H9 (cell line): ENCODE measurements at places on chromosomes 4 and X. TPM values are rescaled to one million over a fixed set of nuclear protein-coding genes. Genes with fewer than 3 reads are reported as not detected.

TMEM35A gene
- total RNA-seq: 3.2 and 4.3 TPM in 2 replicates

OTC gene
- total RNA-seq: not detected in 2 replicates

USP27X gene
- total RNA-seq: 5.7 and 6.3 TPM in 2 replicates

DNA sequence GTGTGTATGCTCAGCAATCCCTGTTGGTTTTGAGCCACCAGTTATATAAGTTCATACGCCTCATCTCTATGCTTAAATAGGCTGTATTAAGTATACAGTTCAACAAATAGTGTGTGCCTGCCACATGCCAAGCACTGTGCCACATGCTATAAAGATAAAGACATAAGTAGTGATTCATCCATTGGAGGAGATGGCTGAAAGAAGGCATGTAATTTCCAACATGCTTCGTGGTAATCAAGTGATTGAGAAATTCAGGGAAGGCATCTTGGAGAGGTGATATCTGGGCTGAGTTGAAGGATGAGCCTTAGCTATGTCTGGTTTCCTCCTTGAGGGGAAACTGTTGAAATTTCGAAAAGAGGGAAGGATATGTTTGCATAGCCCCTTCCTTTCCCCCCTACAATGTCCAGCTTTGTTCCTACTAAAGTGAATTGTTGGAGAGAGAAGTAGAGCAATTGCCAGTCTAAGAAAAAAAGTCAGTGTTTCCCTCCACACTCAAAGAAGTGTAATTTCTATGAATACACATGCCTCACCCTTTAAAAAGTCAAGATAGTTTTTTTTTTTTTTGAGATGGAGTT, 96.5 kb downstream of the ARHGAP10 start:
- H3K4me3 ChIP-seq: no peak overlapping the region
- H3K27me3 ChIP-seq: no peaks in the 10 kb centered on the region
- H3K4me1 ChIP-seq: no peaks in the 10 kb centered on the region

DNA sequence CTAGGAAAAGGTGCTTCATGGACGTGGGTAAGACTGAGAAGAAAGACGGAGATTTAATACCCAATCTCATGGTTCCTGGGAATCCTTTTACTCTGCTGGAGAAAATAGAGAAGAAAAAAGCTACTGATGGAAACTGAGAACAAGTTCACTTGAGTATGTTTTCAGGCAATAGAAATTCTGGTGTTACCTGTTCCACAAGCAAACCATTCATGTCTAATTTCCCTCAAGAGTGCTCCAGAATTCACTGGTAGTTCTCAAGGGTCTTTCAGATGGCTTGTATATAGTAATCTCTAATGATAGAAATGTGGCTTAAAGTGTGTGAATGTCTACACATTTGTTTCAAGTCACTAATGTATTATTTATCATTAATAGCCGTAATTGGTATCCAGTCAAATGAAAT, 22.5 kb downstream of the SETD7 start:
- no peaks in the 10 kb centered on the region for H3K4me1 ChIP-seq
- DNase-seq: no peak
- no peaks in the 10 kb centered on the region for H3K36me3 ChIP-seq
- H3K4me3 ChIP-seq: no peak overlapping the region
- H3K27ac ChIP-seq: no peak overlapping the region

GRCh38 chr4:2637956-2638552, 101.6 kb downstream of the FAM193A start:
- no peak overlapping the region for H3K27ac ChIP-seq
- H3K27me3 ChIP-seq: no peaks in the 10 kb centered on the region
- no peaks in the 10 kb centered on the region for H3K4me1 ChIP-seq
- no peak overlapping the region for H3K4me3 ChIP-seq

- no peak overlapping the region for H3K4me3 ChIP-seq
- DNase-seq: no peak
- H3K27ac ChIP-seq: no peak overlapping the region
- no peaks in the 10 kb centered on the region for H3K4me1 ChIP-seq
These were observed 44.3 kb upstream of the FAM9A start for GRCh38 chrX:8845469-8845868.
